ENCODE measurements at places on chromosomes 1 and 21.

DNA sequence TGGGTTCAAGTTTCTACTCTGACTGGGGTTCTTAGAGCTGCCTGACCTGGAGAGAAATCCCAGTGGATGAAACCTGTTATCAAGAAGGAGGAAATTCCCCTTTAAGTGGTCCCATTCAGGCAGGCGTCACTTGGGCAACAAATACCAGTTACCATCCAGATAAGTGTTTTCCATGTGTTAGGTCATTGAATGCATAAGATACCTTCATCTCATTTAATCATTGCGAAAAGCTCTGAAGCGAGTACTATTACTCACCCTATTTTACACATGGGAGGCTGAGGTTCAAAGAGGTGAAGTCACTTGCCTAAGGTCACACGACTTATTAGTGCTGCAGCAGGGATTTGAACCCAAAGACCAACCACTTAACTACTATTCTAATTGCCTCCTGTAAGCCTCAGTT is 45.5 kb upstream of the RPL11 start:
- no peak for DNase-seq

DNA sequence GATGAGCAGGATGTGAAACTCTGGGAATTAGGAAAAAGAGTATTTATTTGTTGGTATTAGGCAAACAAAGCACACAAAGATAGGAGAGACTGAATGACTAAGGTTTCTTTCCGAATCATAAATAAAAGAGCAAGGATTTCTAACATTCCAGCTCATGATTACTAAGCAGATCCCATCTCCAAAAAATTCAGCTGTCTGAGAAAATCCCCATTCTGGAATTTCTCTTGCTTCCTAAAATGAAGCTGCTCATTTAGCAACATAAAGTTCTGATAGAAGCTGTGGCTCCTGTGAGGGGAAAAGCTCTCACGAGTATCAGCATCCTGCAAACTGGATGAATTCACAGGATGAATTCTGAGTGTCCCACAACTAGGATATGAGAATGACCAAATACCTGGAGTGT is 6.7 kb upstream of the SH2D5 start:
- no peak for DNase-seq

DNA sequence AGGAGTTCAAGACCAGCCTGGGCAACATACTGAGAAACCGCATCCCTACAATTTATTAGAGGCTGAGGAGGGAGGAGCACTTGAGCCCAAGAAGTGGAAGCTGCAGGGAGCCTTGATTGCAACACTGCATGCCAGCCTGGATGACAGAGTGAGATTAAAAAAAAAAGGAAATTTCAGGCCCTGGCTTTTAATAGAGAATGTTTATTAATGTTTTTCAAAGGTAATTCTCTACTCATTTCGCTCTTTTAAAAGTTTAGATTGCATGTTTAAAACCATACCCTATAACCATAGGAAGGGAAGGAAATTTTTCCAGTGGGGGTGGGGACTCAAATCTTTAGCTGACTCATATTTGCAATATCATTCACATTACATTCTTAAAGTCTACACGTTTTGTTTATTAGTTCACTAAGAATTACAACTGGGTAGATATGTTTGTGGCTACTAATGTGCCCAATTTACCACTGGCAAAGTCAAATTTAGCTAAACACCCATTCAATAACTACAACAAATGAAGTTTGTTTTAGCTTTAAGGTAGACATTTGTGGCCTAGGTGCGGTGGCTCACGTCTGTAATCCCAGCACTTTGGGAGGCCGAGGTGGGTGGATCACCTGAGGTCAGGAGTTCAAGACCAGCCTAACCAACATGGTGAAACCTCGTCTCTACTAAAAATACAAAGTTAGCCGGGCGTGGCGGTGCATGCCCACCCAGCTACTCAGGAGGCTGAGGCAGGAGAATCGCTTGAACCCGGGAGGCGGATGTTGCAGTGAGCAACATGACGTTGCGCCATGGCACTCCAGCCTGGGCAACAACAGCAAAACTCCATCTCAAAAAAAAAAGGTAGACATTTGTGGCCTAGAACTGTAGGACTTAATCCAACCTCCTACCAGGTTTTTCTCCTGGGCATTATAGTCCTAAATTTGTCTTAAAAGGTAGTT is 5.0 kb downstream of the KDM5B start:
- no peak for DNase-seq

GRCh38 chr1:164756741-164757140 is 197.8 kb downstream of the PBX1 start:
- no peak for DNase-seq

- DNase-seq: peak; percentile 77
Measured at GRCh38 chr21:32329331-32329730, 30.7 kb downstream of the MRAP start.

- no peak for DNase-seq
Measured at GRCh38 chr1:167132301-167133010, 38.6 kb downstream of the STYXL2 start.

DNA sequence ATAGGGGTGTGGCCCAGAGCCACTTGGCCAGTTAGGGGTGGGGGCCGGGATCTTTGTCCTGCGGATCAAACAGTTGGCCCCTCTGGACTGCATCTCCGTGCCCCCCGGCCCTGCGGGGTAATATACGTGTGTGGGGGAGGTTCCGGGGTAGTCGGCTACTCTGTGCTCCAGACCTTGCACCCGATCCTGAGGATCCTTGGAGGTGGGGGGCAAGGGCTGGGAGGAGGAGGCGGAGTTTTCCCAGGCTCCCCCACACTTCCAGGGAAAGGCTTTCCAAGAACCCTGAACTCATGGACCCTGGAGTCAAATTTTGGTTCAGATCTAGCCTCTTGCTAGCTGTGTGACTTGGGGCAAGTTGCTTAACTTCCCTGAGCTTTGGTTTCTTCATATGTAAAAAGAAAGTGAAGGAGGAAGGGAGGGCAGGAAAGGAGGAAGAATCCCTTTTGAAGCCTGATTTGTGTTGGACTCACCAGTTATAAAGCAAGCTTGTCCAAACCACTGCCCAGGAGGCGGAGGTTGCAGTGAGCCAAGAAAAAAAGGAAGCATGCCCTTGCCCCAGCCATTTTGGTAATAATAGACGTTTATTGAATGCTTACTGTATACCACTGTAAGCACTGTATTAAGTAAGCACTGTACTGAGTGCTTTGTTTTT is 686 bp downstream of the MIIP start:
- no peak for DNase-seq

GRCh38 chr1:931380-932172 is 7.9 kb downstream of the SAMD11 start:
- DNase-seq: no peak

- DNase-seq: no peak
Measured at GRCh38 chr1:177172866-177173265, 2.1 kb downstream of the BRINP2 start.

- no peak for DNase-seq
Measured at GRCh38 chr1:201280884-201281283, 2.4 kb upstream of the PKP1 start.

- peak; percentile 84 for DNase-seq
Measured at GRCh38 chr1:226001963-226002666, 3.0 kb upstream of the SDE2 start.

GRCh38 chr1:205582471-205583291 is 49.1 kb downstream of the ELK4 start:
- peak; percentile 71 for DNase-seq
